H1 (cell line): ENCODE measurements at places on chromosomes 7 and 10.

DNA sequence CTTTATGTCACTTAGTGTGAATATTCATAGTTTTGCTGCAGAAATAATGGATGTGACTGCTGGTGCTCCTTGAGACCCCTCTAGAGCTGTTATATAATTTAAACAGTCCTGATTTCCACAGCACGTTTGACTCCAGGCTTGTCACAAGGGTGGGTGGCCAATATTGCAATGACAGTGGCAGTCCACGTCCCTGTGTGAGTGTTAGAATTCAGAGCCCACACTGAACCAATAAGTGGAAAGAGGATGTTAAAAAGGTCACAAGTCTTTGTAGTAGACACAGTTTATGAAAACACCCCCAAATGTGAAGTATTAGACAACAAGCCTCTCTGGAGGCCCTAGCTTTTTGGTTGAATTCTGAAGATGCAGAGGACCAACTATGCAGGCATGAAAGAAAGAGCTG lies 2.0 kb downstream of the PPP1R17 start:
- H3K4me1 ChIP-seq: peaks cover 15% of the 10 kb centered on the region; the same call in 1 of the 2 replicates
- no peaks in the 10 kb centered on the region; the same call in 1 of the 2 replicates for H3K36me3 ChIP-seq
- H3K27me3 ChIP-seq: no peaks in the 10 kb centered on the region
- peak overlapping the region; percentile 24; the same call in 1 of the 2 replicates for H3K4me3 ChIP-seq

- no peak overlapping the region for H3K27ac ChIP-seq
- H3K4me3 ChIP-seq: no peak overlapping the region
- H3K36me3 ChIP-seq: no peaks in the 10 kb centered on the region
- no peaks in the 10 kb centered on the region for H3K4me1 ChIP-seq
Observed at GRCh38 chr7:110664803-110665202, 426.1 kb upstream of the LRRN3 start.

DNA sequence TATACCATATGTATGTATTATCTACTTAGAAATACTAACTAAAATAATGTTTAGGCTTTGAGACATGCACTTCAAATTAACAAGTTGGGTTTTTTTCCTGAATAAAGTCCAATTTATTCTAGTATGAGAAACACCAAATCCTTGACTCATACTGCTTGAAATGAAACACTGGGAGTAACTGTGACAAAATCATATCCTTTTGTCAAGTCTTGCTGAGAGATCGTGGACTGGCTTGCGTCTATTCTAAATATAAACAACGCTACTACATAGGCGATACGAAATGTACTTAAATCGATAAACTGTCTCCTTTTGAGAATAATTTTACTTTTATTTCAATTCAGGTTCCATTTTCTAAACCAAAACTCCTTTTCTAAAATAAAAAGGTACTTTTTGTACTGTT lies 16.3 kb downstream of the SMURF1 start:
- no peak overlapping the region for H3K27ac ChIP-seq
- H3K4me3 ChIP-seq: no peak overlapping the region
- no peaks in the 10 kb centered on the region for H3K27me3 ChIP-seq
- DNase-seq: no peak
- H3K4me1 ChIP-seq: peaks cover 8% of the 10 kb centered on the region

- no peaks in the 10 kb centered on the region for H3K27me3 ChIP-seq
- no peak overlapping the region for H3K27ac ChIP-seq
- no peaks in the 10 kb centered on the region for H3K4me1 ChIP-seq
- no peak for DNase-seq
- H3K36me3 ChIP-seq: no peaks in the 10 kb centered on the region
Observed at GRCh38 chr7:48759431-48760080, 164.8 kb upstream of the CDC14C start.

DNA sequence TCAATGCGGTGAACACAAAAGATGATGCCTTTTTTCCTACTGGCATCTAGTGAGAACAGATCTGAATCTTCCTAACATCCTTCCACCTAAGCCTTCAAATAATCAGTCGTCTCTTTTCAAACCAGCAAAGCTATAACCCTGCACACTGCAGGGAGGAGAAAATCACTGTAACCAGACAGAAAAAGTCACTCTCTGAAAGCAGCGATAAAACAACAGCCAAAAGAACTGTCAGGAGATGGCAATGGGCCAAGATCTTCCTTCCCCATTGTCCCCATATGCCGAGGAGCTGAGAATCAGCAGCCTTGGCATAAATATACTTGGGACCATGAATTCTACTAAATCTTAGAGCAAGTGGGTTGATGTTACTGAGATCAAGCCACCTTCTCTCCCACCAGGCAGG lies 13.1 kb downstream of the FZD9 start:
- peaks cover 89% of the 10 kb centered on the region for H3K36me3 ChIP-seq
- no peak for DNase-seq
- H3K4me3 ChIP-seq: no peak overlapping the region
- H3K4me1 ChIP-seq: no peaks in the 10 kb centered on the region
